Stimulated activated CD4-positive, alpha-beta T cell treated with anti-CD3 and anti-CD28 coated beads, TNF-alpha, amount 100 ng/mL, for 4 hours (primary cell): ENCODE measurements at places on chromosomes 6 and 20.

GRCh38 chr6:38149531-38149930, 330.0 kb downstream of the ZFAND3 start:
- no peak for DNase-seq

GRCh38 chr6:4282926-4283325, 147.6 kb upstream of the ECI2 start:
- no peak for DNase-seq

GRCh38 chr6:139380611-139381010, 6.2 kb upstream of the CITED2 start:
- no peak for DNase-seq

GRCh38 chr6:16486661-16487060, 248.3 kb downstream of the GMPR start:
- peak; percentile 47 for DNase-seq

DNA sequence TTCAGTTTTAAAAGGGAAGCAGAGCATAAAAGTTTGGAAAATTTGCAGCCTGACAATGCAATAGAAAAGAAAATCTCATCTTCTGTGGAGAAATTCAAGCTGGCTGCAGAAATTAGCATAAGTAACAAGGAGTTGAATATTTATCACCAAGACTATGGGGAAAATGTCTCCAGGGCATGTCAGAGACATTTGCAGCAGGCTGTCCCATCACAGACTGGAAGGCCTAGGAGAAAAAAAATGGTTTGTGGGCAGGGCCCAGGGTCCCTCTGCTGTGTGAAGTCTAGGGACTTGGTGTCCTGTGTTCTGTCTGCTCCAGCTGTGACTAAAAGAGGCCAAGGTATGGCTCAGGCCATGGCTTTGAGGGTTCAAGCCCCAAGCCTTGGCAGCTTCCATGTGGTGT, 8.1 kb upstream of the LAMA2 start:
- DNase-seq: no peak

- DNase-seq: no peak
Measured at GRCh38 chr20:4157516-4157915, 142.2 kb upstream of the RNF24 start.

GRCh38 chr20:31570735-31571617, 34.1 kb upstream of the ID1 start:
- DNase-seq: no peak

- no peak for DNase-seq
Measured at GRCh38 chr6:125489579-125490285, 188.0 kb upstream of the HDDC2 start.

DNA sequence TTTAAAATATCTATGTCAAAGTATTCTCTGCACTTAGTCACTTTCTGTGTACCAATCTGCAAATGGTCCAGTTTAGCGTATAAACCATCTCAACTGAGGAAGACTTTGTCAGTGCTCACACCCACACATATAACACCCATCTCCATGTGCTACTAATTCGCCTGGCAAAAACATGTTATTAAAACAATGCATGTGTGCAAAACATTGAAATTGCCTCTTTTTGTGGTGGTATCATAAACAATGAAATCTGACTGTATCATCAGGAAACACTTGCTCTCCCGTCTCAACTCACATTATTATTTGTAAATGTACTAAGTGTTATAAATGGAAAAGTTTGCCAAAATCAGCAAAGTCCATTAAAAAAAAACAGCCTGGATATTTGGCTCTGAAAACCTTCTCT, 105.9 kb upstream of the FOXC1 start:
- no peak for DNase-seq

- no peak for DNase-seq
Measured at GRCh38 chr6:144481527-144481926, 196.4 kb downstream of the UTRN start.

GRCh38 chr6:109465772-109466171, 10.2 kb upstream of the MICAL1 start:
- DNase-seq: no peak

- DNase-seq: no peak
Measured at GRCh38 chr6:18412068-18412467, 24.9 kb downstream of the RNF144B start.

GRCh38 chr6:77089776-77090175, 373.5 kb downstream of the HTR1B start:
- no peak for DNase-seq

DNA sequence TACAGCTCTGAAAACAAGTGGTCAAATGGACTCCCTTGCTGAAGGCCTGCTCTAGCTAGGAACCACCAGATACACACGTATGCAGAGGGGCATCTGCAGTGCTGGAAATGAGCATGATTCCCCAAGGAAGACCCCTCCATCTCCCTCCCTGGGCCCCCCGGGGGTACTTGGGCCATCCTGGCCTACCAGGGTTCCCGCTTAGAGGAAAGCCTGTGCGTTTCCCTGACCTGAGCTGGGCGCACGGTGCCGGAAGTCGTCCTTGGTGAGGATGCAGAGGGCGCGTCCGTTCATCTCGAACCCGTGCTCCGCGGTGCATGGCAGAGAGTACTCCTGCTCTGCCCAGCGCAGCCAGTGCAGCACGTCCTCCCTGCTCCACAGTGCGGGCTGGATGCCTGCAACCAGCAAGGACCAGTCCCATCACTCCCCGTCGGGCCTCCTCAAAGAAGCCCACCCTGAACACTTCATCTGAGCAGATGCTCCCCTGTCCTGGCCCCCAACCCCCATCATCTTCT, 11.8 kb downstream of the ETV7 start:
- DNase-seq: no peak

GRCh38 chr6:107646176-107646575, 156.3 kb downstream of the SOBP start:
- no peak for DNase-seq

GRCh38 chr6:10690651-10691445, 3.6 kb downstream of the C6orf52 start:
- no peak for DNase-seq

- DNase-seq: no peak
Measured at GRCh38 chr6:108133594-108134179, 32.1 kb upstream of the NR2E1 start.

DNA sequence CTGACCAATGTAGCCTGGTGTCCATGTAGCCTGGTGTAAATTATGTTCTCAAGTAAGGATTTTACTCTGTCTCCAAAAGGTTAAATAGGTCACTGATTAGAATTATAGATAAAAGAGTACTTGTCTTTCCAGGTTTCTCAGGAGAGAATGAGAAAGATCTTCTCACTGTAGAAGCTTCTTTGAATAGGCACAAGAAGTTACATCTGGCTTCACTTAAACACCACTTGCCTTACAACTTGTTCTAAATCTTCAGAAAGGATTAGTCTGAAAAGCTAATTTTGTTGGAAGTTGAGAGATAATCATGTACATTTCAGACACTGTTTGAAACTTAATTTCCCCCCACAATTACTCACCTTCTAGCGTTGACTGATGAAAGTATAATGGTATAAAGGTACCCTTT, 275.3 kb downstream of the FARS2 start:
- DNase-seq: no peak

DNA sequence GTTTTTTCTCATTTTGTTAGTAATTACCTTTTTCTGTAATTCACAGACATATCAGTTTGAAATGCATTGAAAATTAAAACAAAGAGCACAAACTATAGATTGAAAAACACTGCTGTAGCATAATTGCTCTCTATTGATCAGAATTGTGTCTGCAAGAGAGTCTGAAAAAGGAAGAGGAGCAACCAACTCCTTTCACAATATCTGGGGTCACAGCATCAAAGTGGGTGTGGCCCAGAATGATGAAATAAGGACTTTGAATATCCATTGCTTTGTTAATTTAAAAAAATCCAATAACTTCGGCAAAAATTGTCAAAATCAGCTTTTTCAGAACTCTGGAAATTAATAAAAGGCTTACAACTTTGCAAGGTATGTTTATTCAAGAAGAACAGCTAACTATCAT, 99.2 kb downstream of the MYLK4 start:
- DNase-seq: no peak

GRCh38 chr6:46849361-46849690, 56.1 kb downstream of the MEP1A start:
- DNase-seq: no peak

GRCh38 chr20:1010659-1011058, 8.5 kb upstream of the RSPO4 start:
- no peak for DNase-seq

DNA sequence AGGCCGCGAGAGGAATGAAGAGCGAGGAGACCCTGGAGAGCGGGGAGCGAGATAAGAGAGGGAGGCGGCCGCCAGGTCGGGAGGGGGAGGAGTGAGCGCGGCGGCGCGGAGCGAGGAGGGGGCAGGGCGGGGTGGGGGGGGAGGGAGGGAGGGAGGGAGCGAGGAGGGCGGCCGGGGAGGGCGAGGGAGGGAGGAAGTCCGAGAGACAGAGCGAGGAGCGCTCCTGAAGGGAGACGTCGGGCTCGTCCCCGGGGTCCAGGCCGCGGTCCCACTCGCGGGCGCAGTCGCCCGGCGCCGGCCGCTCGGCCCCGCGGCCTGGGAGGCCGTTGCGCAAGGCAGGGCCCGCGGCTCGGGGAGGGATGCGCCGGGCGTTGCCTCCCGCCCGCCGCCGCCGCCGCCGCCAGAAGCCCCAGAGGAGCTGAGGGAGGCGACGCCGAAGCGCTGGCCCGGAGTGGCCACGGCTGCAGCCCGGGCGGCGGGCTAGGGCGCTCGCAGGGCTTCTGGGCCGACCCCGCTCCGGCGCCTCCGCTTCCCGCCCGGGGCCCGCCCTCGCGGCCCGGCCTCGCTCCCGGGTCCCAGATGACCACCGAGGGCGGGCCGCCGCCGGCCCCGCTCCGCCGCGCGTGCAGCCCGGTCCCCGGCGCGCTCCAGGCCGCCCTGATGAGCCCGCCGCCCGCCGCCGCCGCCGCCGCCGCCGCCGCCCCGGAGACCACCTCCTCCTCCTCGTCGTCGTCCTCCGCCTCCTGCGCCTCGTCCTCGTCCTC, at the start of gene FOXF2:
FOXF2 (plus strand) TSS at position 208 of the 764 bp plus-strand sequence; CDS start at position 580, 372 bp downstream.
- no peak for DNase-seq

DNA sequence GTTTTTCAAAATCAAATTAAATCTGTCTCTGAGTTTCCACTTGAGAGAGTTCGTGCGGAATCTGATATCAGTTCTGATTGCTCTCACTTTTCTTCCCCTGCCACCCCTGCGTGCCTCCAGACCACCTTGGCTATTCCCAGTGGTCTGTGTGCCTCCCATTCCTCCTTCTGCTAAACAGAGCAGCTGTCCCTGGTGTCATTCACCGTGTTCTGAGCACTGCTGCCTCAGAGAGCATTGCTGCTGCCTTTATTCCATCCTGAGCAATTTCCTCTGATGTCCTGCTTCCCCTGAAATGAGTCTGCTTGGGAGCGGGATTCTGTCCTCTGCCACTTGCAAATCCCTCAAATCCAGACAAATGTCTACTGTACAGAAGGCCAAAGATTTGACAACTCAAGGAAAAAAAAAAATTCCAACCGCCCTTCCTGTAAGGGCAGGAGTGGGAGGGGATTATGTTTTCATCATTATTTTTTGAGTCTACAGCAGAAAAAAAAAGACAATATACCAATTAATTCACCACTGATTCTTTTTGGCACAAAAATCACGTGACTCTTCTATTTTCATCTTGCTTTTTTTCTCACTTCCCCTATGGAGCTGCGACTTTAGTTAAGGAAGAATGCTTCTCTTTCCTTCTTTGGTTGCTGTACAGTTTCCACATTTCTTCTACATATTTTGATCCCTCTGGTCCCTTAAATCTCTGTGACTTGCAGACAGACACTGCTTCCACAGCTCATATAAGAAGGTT, 833.0 kb downstream of the EPHA7 start:
- DNase-seq: no peak

DNA sequence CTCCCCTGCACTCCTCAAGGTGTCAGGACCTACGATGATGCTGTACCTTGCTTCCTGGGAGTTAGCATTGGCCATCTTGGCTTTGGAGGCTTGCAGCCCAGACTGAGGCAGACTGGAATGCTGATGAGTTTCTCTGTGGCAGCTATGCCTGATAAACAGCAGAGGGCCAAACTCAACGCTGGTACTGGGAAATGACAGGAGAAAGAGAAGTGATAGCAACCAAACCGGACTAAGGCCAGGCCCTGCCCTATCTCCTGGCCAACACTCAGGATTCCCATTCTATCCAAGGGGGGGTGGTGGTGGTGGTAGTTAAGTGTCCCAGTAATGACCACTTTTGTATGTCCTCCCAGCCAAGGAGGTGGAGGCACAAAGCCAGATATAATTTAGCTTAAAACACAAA, 90.0 kb upstream of the DTNBP1 start:
- no peak for DNase-seq

DNA sequence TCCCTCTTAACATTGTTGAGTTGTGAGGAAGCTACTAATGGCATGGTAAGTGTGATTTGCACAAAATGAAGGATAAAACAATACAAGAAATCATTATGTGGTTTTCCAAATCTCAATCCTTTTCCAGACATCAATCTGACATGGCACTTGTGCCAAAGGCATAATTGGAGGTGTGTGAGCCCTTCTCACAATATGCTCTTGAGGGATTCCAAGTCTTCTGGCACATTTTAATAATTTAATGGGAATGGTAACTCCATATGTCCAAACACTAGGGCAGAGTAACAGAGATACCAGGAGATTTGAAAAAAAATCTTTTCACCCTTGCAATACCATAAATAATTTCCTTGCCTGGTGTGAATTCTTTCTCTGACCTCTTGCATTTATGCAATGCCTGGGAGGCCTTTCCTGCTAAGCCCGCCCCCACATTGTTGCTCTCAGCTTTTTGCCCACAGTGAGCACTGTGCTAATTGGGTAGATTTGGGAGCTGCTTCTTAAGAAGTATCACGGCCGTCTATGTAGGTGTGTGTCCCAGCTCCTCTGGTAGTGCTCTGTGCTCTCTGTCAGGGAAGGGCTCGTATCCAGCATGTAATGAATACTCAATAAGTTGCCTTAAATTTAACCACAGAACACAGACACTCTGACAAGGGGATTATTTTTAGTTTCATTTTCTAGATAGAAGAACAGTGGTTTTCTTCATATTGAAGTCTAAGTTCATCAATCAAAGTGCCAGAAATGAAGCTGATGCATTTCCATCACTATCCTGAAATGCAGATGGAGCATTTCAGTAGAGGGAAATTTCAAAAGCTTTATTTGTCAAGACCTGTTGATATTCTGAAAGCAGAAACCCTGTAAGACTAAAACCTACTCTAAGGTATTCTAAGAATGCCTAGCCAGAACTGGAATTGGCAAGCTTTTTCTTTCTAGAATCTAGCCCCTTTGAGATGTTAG, 54.4 kb upstream of the CEP85L start:
- DNase-seq: no peak

- no peak for DNase-seq
Measured at GRCh38 chr6:122701666-122702065, 77.8 kb upstream of the FABP7 start.
